ENCODE measurements at places on chromosomes 6 and 20.

GRCh38 chr6:40743226-40743625, 156.1 kb upstream of the LRFN2 start:
- DNase-seq = no peak

DNA sequence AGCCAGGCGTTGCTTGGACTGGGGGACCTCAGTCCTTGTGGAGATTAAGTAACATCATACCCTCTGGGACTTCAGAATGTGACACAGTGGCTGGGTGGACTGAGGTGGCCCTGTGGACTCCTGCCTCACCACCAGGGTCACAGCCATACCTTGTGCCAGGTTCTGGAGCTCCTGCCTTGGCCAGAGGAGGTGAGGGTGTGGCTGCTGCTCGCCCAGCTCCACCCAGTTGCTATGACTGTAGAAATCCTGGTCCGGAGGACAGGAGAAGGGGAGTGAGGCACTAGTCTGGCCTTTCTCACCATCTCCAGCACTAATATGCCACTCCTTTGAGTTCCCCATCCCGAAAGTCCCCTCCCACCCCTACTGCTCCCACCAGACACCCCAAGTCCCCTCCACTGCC, 1.9 kb downstream of the VWA7 start:
- DNase-seq = no peak

DNA sequence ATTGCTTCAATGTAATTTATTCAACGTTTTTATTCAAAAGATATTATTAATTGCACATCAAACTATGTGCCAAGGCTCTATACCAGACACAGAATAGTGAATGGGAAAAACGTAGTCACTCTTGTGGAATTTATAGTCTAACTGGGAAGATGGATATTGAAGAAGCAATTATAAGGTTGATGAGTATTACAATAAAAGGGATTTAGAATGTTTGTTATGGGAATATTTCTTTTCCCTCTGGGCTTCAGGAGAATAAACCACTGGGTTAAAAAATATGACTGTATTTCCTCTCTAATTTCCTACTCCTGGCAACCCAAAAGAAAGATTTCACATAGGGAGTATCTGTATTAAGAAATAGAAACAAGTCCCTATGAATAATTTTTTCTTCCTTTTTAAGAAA, 25.1 kb upstream of the UTRN start:
- DNase-seq = no peak

DNA sequence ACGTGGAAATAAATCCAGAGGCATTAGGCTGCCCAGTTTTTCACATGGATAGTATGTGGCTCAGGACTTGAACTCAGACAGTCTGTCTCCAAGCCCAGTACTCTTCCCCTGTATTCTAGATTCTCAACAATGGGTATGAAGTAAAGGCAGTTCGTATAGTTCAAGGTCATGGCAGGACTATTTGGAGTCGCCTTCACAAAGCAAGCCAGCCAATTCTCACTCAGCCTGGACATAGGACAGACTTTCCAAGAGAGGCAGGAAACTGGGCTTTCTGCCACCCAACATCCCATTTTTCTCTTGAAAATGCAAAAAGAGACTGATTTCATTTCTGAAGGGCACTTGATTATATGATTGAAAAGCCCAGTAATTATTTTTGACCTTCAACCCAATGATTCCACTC, 111.0 kb downstream of the EDN1 start:
- DNase-seq = no peak

GRCh38 chr20:58709013-58709702, 16.6 kb downstream of the NPEPL1 start:
- DNase-seq = no peak

DNA sequence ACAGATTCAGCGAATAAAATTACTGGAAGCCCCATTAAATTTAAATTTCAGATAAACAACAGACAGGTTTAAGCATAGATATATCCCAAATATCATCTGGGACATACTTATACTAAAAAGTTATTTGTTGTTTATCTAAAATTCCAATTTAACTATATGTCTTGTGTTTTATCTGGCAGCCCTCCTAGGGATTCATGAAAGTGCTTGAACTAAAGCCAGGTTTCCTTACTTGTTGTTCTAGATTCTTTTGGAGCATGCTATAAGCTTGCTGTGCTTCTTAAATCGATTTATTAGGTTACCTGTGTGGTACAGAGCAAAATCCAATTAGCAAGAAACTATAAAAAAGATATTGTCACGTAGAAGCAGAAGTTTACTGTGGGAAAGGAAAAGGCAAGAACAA, 202.5 kb upstream of the GMDS start:
- no peak for DNase-seq

DNA sequence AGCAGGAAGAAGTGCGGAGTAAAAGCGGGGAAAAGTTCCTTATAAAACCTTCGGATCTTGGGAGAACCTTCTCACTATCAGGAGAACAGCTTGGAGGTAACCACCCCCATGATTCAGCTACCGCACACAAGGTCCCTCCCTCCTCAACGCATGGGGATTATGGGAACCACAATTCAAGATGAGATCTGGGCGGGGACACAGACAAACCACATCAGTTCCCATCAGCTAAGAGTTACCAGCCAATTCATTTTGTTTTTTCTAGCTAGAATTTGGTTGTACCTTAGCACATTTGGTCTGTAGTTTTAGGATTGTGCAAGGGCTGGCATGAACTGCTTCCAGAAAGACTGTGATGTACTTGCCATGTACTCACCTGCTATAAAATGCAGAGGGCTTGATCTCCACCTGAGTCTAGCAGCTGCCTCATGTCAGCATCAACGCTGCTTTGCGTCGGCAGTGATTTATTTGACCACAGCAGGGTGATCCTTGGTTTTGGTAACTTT, 94.7 kb upstream of the SLC2A12 start:
- no peak for DNase-seq

DNA sequence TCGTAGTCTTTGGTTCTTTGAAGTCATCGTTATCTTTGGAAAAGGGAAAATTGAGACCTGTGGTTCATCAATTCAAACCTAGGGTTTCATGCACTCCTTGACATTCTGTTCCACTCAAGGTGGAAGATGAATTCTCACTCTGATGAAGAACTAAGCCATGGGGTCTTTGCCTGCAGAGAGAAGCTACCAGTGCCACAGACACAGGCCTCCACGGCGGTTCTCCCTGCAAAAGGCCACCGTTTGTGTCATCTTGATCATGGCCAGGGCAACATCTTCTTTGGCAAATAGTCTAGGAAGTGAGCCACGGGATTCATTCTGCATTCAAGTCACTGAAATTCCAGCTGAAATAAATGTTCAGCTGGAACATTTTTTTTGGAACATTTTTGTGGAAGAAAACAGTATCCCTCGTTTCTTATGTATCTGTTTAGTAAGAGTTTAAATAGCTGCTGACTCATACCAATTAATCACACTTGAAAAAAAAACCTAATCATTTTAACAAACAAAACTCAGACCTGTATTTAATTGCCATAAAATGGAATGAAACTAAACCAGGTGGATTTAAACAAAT, 206.0 kb upstream of the FOXQ1 start:
- DNase-seq = no peak

GRCh38 chr6:113073611-113074191, 726.6 kb downstream of the RFPL4B start:
- DNase-seq = no peak

DNA sequence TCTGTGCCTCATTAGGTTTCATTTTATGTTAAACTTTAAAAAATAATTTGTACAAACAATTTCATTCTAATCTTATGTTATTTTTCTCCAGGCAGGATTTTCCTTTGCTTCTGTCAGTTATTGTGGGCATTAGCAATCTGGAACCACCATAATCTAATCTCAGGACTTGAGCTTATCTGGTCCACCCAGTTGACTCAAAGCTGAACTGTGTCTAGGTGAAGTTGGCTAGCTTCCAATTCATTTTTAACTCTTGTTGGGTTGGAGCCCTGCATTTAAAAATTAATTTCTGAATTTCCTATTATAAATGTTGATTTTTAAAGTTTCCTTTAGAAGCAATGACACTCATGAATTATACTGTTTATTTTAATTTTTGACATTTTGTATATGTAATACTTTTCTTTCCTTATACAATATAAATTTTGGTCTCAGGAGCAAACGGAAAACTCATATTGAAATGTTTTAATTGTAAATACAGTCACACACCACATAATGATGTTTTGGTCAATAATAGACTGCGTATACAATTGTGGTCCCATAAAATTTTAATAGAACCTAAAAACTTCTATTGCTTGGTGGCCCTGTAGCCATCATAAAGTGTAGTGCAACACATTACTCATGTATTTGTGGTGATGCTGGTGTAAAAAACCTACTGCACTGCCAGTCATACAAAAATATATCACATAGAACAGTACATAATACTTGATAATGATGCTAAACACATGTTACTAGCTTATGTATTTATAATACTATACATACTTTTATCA, 121.3 kb downstream of the CLVS2 start:
- no peak for DNase-seq

- no peak for DNase-seq
Measured at GRCh38 chr6:17038316-17038715, 63.5 kb upstream of the STMND1 start.

DNA sequence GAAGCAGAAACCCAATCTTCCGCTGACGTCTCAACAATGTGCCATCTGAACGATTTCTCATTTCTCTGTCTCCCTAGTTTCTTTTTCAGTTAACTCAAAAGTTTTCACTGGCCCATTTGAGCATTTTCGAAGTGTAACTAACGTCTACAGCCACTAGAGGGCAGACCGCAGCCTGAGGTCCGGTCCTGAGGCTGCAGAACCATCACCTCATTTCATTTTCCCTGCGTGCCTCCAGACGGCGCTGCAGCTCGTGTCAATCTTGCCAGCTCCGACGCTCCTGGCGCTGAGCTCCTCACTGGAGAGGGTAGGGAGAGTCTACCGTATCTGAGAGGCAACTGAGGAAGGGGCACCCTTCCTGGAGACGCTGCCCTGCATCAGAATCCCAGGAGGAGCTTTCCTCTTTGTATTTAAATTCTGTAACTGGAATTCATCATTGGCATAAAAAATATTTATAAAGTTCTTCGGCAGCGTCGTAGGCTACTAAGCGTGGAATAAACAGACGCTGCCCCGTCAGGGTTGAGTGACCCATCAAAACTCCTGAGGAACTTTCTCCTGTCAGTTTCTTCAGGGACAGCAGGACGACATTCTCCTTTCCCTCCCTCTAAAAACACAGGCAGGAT, 28.5 kb upstream of the DTNBP1 start:
- DNase-seq = peak; percentile 67

- no peak for DNase-seq
Measured at GRCh38 chr20:49476016-49476355, 6.5 kb downstream of the KCNB1 start.
